ENCODE measurements at places on chromosomes 5 and 9.

GRCh38 chr9:114745879-114746550 is 59.8 kb downstream of the TNFSF15 start:
- DNase-seq, result no peak

GRCh38 chr5:55570570-55570969 is 35.8 kb upstream of the PLPP1 start:
- no peak for DNase-seq

DNA sequence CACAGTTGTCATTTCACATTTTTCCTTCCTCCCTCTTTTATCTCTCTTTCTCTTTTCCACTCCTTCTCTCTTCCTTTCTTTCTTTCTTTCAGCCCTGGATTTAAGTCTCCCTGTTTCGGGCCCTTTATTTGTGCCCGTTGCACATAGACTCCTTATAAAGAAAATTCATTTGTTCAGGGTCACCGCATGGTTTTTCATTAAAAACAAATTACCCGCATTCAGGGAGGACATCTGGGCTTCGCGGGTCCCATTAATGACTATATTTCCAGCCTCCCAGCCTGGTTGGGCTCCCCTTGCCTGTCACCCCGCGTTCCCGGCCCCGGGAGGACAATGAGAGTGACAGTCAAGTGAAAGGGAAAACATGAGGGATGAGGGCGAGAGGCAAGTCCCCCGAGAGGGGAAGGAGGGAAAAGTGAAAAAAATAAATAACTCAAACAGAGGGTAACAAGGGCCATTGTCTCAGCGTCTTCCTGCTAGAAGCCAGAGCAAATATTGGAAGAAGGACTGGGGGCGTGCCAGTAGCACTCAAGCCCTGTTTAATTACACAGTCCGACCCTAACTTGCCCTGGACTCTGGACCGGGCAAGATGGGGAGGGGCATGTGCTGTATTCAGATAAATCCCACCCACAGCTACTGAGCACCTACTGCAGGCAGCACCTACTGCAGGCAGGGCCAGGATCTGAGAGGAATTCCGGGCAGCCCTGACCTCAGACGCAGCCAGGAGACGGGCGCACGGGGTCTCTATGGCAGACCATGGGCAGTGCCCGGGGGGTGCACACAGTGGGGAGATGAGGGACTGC is 166.2 kb downstream of the PAX5 start:
- no peak for DNase-seq

GRCh38 chr5:37888476-37888875 is 48.6 kb upstream of the GDNF start:
- DNase-seq, result no peak

GRCh38 chr5:156427315-156427714 is 100.4 kb downstream of the SGCD start:
- DNase-seq, result no peak

DNA sequence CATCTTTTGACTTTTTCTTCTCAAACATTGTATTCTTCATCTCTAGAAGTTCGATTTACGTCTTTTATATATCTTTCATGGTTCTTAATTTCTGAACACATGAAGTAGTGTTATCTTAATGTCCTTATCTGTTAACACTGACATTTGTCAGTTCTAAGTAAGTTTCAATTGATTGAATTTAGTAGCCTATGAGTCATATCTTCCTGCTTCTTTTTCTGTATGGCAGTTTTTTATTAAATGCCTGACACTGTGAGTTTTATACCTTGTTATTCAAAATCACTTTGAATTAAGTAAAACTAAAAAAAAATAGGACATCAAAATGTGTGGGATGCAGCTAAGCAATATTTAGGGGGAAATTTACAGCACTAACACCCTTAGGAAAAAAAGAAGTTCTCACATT is 707.0 kb upstream of the ACO1 start:
- no peak for DNase-seq

DNA sequence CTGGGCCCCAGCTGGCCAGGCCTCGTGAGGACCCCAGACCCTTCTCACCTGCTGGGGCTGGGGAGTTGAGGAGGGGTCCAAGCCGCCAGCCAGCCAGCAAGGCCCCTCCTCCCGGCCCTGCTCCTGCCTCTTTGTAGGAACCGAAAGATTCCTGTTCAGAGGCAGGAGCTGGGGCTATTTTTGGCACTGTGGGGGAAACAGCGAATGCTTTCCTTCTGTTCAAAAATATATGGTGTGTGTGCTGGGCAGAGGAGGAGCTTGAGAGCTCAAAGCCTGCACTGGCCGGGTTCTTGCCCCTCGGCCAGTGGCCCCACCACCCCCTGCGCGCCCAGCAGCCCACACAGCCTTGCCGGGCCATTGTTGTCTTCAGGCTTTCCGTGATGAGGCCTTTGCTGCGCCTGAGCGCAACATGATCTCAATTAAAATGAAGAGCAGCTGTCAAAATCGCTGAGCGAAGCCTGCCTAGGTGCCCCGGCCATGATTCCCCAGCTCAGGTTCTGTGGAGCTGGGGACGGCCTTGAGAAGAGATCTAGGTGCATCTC is 13.4 kb downstream of the NCS1 start:
- no peak for DNase-seq

- DNase-seq, result no peak
Measured at GRCh38 chr5:176891331-176891958, 7.7 kb downstream of the HK3 start.

- no peak for DNase-seq
Measured at GRCh38 chr5:8770431-8770830, 775.4 kb downstream of the SEMA5A start.

GRCh38 chr5:124397317-124397716 is 349.1 kb downstream of the ZNF608 start:
- no peak for DNase-seq

- no peak for DNase-seq
Measured at GRCh38 chr5:44538797-44539601, 149.8 kb upstream of the FGF10 start.

DNA sequence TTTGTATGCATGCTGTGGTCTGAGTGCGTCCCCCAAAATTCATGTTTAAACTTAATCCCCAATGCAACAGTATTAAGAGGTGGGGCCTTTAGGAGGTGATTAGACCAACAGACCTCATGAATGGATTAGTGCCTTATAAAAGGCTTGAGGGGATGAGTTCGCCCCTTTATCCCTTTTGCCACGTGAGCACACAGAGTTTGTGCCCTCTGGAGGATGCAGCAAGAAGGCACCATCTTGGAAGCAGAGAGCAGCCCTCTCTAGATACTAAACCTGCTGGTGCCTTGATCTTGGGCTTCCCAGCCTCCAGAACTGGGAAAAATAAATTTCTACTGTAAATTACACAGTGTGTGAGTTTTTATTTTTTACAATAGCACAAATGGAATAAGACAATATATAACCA is 177.1 kb upstream of the SPRY4 start:
- no peak for DNase-seq

DNA sequence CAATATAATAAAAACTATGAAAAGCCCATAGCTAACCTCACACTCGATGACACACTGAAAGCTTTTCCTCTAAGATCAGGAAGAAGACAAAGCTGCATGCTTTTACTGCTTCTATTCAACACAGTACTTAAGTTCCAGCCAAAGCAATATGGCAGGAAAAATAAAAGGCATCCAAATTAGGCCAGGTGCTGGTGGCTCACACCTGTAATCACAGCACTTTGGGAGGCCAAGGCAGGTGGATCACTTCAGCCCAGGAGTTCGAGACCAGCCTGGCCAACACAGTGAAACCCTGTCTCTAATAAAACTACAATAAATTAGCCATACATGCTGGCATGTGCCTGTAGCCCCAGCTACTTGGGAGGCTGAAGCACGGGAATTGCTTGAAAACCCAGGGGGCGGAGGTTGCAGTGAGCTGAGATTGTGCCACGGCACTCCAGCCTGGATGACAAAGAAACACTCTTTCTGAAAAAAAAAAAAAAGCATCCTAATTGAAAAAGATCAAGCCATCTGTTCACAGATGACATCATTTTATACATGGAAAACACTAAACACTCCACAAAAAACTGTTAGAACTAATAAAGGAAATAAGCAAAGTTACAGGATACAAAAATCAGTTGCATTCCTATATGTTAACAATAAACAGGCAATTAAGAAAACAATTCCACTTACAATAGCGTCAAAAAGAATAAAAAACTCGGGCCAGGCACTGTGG is 17.9 kb downstream of the ZFR start:
- DNase-seq, result no peak

GRCh38 chr9:20479419-20480155 is 142.7 kb downstream of the MLLT3 start:
- no peak for DNase-seq

- no peak for DNase-seq
Measured at GRCh38 chr5:52523701-52524100, 264.0 kb upstream of the ITGA1 start.

- DNase-seq, result no peak
Measured at GRCh38 chr5:179336871-179337795, 8.1 kb downstream of the ADAMTS2 start.

DNA sequence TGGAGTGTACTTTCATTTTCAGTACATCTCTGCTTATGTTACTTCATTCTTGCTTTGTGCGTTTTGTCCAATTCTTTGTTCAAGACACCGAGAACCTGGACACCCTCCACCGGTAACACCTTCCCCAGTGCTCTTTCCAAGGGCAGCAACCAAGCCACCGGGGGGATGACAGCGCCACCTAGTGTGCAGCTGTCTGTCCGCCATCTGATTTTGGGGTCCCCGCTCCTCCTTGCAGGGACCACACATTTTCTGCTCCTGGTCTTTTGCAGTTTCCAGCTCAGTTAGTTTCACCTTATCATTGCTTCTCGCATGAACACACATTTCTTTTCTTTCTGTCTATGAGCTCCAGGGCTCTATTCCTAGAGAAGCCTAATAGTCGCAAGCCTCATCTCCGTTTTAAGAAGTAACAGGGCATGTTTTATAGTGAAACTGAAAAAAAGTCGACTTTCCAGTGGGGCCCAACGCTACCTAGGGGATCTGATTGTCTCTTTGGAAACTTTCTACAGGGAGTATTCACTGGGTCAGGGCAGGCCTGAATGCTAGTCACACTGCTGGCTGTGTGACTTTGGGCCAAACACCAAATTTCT is 152.1 kb downstream of the FSTL4 start:
- no peak for DNase-seq

All from renal cortex interstitium (tissue), 15 donors.